ENCODE measurements at places on chromosomes 13 and 19.

DNA sequence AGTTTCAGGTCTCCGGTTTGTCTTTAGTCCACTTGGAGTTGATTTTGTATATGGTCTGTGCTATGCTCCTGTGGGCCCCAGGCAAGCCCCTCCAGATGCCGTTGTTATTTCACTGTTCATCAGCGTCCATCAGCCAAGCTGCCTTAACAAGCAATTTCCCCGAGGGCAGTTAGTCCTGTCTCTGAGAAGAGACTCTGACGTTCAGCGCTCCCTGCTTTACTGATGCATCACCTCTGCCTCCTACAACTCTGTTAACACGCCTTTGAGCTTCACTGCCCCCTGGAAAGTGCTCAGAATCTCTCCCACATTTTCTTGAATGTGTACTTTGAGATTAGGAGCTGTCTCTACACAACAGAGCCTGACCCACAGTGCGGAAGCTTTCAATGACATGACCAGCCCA is 41.8 kb upstream of the UBAC2 start:
- DNase-seq: no peak

DNA sequence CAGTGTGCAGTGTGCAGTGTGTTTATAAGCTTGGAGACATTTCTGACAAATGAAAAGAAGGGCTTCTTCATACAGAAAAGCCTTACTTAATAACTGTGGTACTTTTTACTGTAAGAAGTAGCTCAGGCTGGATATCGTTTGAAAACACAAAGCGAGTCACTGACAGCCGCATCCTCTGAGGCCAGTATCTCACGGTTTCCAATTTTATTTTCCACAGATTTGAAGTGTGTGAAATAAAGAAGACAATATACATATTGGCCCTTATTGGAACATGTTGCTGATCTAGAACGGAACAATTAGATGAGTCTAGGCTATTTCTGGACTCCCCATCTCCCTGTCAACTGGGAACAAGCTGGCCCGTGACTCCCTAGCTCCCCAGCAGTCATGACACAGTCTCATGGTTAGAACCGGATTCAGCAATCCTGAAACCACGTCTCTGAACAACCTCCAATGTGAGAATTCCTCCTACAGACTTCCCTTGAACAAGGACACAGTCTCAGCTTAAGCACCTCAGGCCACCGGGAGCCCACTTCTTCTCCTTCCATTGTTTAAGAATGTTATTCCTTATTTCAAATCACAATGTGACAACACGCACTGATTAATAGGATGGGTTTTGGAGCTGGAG is 484.5 kb downstream of the COG6 start:
- DNase-seq: no peak

GRCh38 chr13:99393791-99394735 is 86.9 kb upstream of the GPR183 start:
- no peak for DNase-seq

- DNase-seq: no peak
Observed at GRCh38 chr13:66314911-66315310, 915.2 kb downstream of the PCDH9 start.

GRCh38 chr13:41006978-41007743 is 12.0 kb downstream of the ELF1 start:
- peak; percentile 51 for DNase-seq

GRCh38 chr19:4694211-4694987 is 24.3 kb upstream of the MYDGF start:
- DNase-seq: no peak

- DNase-seq: no peak
Observed at GRCh38 chr19:17739121-17739875, 12.0 kb upstream of the FCHO1 start.

GRCh38 chr19:33613620-33614000 is 8.1 kb upstream of the CHST8 start:
- DNase-seq: no peak

GRCh38 chr19:2239173-2239572 is 2.5 kb downstream of the SF3A2 start:
- DNase-seq: no peak

DNA sequence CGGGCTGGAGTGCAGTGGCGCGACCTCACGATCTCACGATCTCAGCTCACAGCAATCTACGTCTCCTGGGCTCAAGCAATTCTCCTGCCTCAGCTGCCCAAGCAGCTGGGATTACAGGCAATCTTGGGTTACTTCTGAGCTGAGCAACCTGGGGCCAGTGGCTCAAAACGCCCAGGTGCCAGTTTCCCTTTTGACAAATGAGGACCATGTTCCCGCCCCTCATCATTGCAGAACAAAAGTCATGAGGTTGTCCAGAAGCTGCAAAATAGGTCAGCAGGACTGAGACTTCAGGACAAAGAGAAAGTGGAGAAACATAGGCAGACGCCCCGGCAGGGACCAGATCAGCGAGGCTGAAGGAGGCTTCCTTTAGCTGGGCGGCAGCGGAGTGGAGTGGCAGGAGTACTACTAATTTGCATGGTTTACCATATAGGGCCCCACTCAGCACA is 3.3 kb upstream of the ADGRE5 start:
- DNase-seq: no peak

- no peak for DNase-seq
Observed at GRCh38 chr19:621819-622218, 11.5 kb downstream of the POLRMT start.

DNA sequence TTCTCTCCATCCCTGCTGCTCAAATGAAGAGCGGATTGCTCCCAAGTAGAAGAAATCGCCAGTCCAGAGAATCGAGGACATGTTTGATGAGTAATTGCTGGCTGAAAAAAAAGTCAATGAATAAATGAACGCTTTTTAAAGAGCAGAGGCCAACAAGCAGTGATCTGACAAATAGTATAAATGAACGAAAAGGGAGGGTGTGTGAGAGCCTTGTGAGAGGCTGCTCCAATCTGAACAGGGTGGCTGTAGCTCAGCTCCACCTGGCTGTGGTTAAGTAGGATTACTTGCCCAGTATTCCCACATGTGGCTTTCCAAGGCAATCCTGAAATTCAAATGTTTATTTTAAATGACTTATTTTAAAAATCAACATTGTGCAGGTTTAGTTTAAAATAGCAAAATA is 117.1 kb downstream of the TSHZ3 start:
- no peak for DNase-seq

DNA sequence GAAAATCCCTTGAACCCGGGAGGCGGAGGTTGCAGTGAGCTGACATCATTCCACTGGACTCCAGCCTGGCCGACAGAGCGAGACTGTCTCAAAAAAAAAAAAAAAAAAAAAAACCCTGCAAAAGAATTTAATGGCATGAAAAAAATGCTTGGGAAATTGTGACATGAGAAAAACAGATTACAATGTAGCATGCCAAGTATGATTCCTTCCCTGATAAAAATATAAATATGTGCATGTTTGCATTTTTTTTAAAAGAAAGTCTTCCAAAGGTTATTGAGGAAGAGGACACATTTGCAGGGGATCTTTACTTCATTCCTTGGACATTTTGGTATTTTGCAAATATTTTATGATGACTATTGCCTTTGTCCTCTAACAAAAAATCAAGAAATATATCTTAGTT is 14.5 kb upstream of the ZBTB32 start:
- DNase-seq: no peak

- DNase-seq: no peak
Observed at GRCh38 chr13:113411216-113412023, 41.9 kb downstream of the ADPRHL1 start.

- no peak for DNase-seq
Observed at GRCh38 chr13:19169496-19169895, 12.1 kb downstream of the TUBA3C start.

- no peak for DNase-seq
Observed at GRCh38 chr13:68345963-68346531, 1115.9 kb upstream of the PCDH9 start.

DNA sequence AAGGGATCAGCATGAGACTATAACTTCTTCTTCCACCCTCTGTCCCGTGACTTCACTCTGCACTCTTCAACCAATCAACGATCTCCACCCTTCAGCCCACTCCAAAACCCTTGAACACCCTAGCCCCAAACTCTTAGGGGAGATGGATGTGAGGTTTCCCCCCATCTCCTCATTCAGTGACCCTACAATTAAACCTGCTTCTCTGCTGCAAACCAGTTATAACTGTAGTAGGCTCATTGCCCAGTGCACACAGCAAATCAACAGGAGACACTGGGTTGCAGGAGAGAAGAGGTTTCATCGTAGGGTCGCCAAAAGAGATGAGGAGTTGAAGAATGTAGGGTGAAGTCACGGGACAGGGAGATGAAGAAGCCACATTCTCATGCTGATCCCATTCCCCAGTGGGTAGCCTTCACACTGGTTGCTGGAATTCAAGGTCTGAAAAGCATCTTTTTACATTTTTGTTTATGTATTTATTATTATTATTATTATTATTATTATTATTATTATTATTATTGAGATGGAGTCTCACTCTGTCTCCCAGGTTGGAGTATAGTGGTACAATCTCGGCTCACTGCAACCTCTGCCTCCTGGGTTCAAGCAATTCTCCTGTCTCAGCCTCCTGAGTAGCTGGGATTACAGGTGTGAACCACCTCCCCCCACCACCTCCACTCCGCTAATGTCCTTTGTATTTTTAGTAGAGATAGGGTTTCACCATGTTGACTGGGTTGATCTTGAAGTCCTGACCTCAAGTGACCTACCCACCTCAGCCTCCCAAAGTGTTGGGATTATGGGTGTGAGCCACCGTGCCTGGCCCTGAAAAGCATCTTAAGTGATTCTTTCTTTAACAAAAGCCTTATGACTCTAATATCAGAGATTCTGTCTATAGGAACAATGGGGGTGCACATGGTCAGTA is 5.8 kb upstream of the CYP2S1 start:
- DNase-seq: no peak

DNA sequence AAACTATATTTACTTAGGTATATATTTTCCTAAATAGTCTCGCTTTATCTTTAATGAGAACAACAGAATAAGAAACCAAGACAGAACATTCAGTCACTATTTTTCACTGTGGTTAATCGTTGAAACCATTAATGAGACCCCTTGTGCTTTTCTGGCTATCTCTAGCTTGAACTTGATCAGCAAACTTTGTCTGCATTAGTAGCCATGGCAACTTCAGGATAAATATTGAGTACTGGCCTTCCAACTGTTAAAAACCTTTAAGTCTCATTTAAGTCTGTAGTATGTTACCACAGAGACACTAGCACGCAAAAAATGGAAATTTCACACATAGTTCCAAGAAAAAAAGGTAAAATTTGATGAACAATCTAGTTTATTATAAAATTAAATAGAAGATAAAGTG is 946.0 kb downstream of the SLITRK5 start:
- DNase-seq: no peak

DNA sequence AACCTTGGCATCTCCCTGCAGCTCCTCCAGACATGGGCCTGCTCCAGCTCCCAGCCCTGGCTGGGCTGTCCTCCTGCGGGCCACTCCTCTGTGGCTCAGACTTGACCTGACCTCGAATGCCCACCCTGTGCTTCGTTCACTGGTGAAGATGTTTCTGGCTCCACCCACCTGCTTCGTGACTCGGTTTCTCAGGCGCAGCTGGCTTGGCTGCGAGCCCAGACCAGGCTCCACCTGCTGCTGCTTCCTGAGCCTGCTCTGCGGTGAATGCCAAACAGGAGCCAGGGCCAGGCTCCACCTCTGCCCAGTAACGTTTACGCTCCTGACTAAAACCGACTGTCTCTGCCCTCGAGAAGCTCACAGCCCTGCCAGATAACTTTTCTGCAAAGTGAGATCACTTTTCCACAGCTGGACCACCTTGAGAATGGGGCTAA is 8.9 kb upstream of the RSPH6A start:
- DNase-seq: no peak

DNA sequence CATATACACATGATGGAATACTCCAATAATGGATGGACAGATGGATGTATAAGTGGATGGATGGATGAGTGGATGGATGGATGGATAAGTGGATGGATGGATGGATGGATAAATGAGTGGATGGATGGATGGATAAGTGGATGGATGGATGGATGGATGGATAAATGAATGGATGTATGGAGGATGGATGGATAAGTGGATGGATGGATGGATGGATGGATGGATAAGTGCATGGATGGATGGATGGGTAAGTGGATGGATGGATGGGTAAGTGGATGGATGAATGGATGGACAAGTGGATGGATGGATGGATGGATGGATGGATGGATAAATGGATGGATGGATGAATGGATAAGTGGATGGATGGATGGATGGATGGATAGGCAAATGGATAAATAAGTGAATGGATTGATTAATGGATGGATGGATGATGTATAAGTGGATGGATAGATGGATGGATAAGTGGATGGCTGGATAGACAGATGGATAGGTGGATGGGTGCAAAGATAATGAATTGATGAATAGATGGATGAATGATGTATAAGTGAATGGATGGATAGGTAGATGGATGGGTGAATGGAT is 8.4 kb upstream of the COMP start:
- DNase-seq: no peak

GRCh38 chr19:1947651-1948209 is 6.8 kb downstream of the CSNK1G2 start:
- DNase-seq: no peak

DNA sequence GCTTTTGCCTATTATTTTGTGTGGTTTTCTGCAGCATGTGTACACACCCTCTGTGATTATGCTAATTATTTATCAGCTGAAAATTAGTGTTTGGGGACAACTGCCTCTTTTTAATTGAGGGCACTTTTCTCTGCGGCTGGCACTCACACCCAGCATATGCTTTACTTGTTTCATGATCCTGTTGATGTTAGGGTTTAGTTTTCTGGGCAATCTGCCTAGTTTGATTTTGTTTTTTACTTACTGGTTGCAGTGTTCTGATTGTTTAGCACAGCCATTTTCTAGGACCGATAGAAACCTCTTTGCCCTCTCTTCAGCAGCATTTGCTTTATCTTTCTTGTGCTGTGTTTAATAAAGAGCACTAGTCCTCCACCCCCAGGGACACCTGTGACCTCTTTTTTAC is 161.6 kb downstream of the PAN3 start:
- DNase-seq: no peak

DNA sequence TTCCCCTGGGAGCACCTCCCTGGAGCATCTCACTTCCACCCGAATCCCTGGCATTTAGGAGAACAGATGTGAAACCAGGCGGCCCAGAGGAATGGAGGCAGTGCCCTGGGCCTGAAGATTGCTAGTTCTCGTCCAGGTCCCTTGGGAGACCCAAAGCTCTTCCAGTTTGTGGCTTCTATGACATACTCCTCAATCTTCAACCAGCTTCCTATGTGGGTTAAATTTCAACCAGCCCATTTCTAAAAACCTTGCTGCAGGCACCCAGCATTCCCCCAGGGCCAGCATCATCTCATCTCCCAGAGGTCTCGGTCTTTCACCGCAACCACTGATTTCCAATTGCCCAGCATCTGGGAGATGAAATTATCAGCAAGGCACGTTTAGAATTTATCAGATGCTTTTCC is 46.0 kb upstream of the STK24 start:
- no peak for DNase-seq
